EH (cell line): ENCODE measurements at places on chromosomes 11 and 22.

DNA sequence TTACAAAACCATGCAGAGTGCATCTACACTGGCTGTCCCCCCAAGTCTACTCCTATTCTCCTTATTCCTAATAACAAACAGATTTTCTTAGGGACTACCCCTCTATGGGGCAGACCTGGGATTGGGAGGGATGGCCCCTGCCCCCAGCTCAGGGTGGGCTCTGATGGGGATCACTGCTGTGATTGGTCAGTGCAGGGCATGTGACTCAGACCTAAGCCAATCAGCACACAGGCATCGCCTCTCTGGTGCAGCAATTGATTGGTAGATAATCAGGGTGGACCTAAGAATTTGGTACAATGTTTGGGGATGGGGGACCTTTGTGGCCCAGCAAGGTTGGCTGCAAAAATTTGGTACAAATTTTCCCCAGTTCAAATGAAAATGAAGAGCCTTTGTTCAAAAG is 57.2 kb upstream of the SHANK2 start:
- DNase-seq = no peak

DNA sequence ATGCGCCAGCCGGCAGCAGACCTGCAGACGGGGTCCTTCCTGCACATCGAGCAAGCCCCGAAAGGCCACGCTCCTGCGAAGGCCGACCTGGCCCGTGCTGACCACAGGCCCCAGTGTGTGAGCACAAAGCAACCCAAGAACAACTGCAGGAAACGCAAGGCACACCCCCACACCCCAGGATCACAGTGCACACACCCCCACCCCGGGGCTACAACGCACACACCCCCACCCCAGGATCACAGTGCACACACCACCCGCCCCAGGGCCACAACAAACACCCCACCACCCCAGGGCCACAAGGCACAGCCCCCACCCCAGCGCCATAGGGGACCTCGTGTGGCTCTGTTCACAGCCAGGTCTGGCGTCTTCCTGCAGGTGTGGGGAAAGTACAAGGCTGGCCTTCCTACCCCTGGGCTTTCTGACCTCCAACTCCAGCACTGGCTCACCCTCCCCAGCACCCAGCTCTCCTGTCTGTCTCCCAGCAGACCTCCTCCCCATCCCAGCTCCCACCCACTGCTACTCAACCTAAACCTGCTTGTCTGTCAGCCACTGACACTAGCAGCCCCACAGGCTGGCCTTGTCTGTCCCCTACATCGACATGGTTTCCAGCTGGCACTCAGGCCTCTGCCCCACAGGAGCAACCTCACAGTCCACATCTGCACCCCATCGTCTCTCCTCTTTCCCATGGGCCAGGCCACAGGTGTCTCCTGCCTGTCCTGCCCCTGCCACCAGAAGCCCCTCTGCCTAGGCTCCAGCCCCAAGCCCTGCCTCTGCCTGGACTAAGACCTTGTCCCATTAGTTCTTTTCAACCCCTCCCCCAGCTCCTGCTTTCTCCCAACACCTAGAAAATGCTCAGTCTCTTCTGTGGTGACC is 20.5 kb upstream of the EFCAB6 start:
- no peak for DNase-seq

DNA sequence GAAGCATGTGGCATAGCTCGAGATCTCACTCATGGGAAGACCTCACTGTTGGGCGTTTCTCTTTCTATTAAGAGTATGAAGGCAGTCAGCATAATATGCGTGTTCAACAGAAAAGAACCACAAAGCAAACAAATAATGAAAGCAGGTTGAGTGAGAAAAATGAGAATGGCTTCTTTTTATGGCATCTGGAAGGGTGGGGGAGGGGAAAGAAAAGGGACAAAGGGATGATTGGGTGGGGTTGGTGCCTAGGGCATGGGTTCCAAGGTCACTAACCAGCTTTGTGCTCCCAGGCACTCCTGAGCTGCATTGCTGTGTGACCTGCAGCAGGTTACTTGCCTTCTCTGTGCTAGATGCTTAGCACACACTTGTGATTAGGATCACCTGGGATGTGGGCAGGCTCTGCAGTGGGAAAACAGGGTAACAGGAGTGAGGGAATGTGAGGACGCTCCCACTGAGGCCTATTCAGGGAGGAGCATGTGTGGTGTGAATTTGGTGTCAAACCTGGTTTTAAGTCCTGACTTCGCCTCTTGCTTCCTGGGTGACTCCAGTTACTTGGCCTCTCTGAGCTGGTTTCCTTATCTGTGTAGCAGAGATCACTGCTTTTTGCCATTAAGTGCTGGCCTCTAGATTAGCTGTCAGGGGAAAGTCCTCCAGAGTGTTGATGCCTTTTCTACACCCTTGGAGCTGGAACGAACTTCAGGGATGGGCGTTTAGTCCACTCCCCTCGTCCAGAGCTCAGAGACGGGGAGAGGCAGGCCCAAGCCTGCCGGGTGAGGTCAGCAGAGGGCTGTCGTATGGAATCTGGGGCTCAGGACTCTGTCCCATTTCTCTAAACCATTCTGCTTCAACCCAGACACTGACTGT is 74.8 kb downstream of the KIAA1671 start:
- DNase-seq = no peak

GRCh38 chr11:61709572-61709971 is 29.4 kb downstream of the DAGLA start:
- DNase-seq = no peak

- no peak for DNase-seq
Observed at GRCh38 chr11:76069001-76069400, 137.3 kb downstream of the WNT11 start.

- DNase-seq = no peak
Observed at GRCh38 chr22:26845021-26845743, 187.8 kb downstream of the MIAT start.

DNA sequence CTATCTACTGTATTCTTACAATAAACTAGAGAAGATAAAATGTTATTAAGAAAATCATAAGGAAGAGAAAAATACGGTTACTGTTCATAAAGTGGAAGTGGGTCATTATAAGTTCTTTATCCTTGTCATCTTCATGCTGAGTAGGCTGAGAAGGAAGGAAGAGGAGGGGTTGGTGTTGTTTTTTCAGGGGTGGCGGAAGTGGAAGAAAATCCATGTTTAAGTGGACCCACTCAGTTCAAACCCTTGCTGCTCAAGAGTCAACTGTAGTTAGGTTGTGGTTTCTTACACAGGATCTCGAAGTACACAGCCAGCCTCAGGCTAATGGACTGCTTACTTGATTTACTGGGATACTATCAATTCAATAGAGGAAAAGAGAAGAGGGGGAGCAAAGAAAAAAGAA is 63.1 kb downstream of the PIWIL4 start:
- DNase-seq = no peak

GRCh38 chr22:48738204-48738980 is 1089.3 kb downstream of the BRD1 start:
- no peak for DNase-seq

DNA sequence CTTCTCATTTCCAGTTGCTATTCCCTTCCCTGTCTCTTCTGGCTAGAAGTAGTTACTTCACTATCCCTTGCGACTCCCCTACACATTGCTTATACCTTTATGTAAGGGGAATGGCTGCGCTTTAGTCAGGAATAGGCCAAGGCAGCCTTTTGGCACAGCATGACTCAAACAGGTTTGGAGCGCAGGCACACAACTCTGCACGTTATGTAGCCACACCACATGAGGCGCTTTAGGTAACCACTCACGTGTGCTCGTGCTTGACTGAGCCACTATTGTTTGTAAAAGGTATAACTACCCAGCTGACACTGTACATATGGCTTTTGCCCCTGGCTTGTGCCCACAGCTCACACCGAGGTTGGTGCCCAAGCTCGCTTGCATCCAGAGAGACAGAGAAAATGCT is 46.7 kb upstream of the LIPT2 start:
- DNase-seq = no peak

DNA sequence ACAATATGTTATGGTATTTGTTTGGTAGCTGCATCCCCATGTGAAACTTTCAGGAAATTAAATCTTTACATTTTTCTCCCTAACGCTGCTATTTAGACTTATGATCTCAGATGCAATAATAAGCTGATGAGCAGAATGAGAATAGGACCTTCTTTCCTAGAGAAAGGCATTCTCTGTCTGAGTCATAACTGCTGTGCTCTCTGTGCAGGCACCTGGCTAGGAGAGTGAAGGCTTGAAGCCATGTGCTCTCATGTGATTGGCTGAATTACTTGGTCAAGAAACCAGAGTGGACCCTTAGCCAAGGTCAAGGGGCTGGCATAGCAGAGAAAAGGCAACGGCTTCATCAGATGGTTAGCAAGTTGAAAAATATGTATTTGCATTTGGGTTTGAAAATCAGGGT is 185.0 kb downstream of the ADAMTS15 start:
- DNase-seq = peak; percentile 46

DNA sequence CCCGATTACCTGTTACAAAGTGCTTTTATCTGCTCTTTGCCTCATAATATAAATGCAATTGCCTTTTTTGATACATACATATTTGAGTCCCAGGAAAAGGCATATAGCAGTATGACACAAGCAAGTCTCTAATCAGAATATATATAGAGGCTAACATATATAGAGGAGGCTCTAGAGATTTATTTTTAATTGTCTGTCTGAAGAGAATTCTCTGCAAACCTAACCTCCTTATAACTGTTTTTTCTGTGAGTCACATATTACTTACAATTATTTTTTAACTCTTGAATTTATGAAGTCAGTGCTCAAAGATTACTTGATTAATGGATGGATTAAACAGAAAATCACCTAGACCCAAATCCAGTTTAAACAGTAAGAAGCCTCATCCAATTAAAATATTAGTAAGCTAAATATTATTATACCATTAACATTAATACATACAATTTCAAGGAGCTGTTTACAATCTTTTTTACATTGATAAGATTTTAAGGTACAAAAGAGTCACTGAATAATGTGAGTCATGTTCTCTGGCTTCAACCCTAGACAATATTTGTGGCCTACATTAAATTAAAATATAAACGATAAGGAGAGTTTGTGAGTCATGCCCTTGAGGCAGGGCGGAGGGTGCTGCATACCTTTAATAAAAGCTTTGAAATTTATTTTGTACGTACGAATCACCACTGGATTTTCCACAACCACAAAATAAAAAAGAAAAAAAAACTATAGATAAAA is 19.2 kb upstream of the MMP13 start:
- DNase-seq = peak; percentile 71

DNA sequence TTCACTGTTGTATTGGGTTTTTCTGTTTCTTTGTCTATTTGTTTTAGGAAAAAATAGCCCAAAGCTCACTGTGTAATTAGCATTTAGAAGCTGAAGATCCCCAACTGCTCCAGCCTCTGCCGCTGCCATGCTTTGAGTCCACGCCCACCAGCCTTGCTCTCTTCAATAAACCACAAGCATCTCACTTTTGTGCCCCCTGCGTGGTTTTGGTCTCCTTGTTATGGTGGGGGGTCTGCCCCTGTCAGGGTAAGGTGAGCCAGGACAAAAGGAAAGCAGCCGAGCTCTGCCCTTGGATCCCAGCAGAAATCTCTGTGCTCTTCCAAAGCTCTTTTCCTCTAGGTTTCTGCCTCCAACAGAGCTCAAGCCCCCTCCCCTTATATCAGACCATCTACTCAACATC is 4.2 kb downstream of the SCGB1A1 start:
- DNase-seq = no peak

- DNase-seq = no peak
Observed at GRCh38 chr11:4680341-4680740, 17.3 kb downstream of the OR51E2 start.

- peak; percentile 37 for DNase-seq
Observed at GRCh38 chr11:16759857-16760508, 21.5 kb downstream of the C11orf58 start.
